Stimulated activated CD4-positive, alpha-beta T cell treated with anti-CD3 and anti-CD28 coated beads, Interleukin-4, amount 100 ng/mL, for 4 hours (primary cell): ENCODE measurements at places on chromosomes 7 and 10.

- DNase-seq, result no peak
Measured at GRCh38 chr7:2202901-2203765, 29.6 kb downstream of the MAD1L1 start.

DNA sequence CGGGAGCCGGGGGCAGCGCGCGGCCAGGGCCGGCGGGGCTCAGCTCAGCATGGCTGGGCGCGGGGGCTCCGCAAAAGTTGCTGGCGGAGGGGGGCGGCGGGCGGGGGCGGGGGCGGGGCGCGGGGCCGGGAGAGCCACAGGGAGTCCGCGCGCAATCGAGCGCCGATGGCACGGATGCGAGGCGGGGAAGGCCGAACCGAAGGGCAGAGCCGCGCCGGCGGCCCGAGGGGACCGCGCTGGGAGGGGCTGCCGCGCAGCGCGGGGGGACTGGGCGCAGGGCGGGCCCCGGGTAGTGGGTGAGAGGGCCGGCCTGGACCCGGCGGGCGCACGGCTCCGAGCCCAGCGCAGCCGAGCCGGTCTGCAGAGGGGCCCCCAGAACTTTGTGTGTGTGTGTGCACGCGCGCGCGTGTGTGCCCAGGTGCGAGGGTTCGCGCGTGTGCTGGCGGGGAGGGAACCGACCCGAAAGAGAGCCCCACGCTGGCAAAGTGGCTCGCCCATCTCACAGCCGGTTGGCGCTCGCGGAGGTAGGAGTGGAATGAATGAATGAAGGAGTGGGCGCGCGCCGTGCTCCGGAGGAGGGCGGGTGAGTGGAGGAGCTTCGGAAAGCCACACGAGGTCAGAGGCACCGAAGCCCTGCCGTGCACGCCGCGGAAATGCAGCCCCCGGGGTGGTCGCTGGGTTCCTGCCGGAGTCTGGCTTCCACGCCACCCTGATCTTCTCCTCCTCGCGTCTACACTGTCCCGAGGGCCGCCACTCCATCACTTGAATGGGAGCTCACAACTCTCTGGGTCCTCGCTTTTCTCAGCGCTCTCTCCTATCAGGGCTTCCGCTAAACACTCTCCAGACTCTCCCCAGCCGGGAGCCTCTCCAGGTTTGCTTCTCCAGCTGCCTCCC lies at the start of gene HIPK2:
Gene HIPK2, minus strand, starts transcription at position 51 of the 894 bp plus-strand sequence. CDS start 375 bp downstream, outside the sequence.
- peak; percentile 78 for DNase-seq

DNA sequence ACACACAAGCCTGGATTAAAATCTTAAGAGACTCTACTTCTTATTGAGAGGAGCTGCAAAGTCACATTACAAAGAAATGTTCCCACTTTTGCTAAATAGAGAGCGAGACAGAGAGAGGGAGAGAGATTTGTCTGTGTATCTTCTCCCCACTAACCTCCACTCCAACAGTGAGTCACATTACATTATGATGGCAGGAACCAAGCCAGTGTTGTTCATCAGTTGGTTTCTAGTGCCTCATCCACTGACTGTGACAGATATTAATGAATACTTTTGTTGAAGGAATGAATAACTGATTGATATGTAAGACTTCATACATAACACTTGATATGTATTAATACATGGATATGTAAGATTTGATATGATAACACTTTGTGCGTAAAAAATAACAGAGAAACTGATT lies 258.2 kb upstream of the SORCS1 start:
- DNase-seq, result no peak

DNA sequence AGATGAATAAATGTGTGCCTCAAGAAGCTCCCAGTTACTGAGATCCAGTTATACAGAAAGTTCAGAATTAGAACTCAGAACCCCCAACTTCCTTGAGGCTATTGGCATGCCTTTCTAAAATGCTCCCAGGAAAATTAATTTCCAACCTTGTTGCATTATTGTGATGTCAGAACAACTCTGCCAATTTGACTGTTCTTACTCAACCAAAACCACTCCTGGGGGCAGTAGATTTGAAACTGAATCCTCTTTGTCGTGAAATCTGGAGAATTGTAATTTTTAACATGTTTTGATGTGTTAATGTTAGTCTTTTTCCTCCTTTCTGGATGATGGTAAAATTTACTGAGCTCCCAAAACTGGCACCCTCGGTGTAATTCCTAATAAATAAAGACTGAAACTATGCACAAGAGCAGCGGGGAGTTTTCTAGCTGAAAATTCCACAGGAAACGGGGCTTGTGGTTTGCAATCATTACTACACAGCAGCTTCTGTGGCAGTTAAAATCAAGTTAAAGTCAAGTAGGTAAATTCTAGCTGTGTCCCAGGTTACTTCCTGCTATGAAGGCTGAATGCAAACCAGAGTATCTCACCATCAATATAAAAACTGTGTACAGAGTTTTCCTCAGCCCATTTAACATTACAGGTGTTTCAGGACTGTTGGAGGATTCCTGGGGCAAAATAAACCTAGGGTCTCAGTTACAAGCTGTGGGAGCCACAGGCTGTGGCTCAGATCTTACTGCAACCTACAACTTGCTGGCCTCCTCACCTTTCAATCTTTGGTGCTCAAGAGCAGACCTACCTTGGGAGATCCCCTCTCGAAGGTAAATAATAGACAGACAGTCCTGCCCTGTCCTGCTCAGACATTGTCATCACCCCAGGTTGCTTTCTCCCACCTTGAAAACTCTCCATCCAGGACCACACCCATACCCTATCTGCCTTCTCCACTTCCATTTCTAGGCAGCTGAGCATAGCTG lies 156.3 kb upstream of the KMT2E start:
- DNase-seq, result no peak

DNA sequence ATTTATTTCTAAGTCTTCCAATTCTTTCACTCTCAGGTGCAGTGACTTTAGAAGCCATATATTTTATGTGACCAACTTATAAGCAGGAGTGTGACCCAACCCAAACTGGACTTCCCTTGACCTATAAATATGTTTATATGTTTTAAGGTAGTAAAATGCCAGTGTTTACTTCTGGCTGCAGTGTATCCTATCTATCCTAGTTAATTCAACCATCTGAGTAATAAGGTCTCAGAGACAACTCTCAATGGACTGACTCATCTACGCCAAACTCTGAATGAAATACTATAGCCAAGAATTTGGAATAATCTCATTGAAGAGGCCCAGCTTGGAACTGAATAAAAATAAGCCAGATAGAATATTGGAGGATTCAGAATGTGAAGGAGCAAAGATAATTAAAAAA lies 544.5 kb upstream of the SORCS1 start:
- no peak for DNase-seq

GRCh38 chr7:92110857-92111256 lies 23.4 kb downstream of the CYP51A1 start:
- DNase-seq, result no peak

GRCh38 chr10:68235111-68235510 lies 3.2 kb upstream of the ATOH7 start:
- no peak for DNase-seq

DNA sequence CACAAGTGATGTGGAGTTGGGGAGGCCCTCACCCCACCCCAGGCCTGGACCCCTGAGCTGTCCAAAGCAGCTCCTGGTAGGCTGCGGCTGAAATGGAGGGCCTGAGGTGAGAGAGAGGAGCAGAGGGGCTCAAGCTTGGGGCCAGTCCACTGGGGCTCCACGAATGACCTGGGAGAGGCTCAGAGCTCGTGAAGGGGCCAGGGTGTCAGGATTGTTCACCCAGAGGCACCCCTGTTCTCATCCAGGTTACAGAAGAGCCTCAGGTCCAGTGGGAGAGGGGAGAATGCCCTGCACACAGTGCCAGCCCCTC lies 102.2 kb upstream of the RET start:
- no peak for DNase-seq

DNA sequence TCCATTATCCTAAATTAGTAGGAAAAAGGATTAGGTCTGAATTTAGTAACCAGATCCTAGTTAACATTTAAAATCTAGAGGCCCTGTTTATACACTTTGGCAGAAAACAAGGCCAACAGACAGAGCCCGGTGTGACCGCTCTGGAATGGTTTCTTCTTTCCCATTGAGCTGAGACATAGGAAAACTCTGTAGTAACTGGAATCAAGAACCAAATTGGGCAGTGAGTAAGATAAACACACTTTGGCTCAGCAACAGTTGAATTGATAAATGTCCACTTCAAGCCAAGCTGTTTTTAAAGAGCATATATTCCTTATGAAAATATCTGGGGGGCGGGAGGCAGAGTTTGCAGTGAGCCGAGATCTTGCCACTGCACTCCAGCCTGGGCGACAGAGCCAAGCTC lies 343.7 kb upstream of the SEMA3A start:
- no peak for DNase-seq

- no peak for DNase-seq
Measured at GRCh38 chr7:151631570-151631952, 111.9 kb upstream of the RHEB start.

DNA sequence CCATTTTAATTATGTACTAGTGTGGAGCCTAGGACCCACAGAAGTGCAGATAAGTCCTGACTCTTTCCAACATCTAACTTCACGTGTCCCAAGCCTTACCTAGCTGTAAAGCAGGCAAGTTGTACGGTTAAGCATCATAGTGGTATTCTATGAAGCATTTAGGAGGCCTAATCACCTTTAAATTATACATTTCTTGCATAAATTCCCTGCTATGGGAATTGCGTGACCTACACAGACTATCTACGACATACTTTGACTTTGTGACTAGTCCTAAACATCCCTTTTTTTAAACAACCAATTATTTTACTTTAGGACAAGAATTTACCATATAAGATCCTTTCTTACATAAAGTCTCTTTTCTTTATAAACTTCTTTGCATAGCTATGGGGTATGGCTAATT lies 37.7 kb upstream of the LRGUK start:
- no peak for DNase-seq

DNA sequence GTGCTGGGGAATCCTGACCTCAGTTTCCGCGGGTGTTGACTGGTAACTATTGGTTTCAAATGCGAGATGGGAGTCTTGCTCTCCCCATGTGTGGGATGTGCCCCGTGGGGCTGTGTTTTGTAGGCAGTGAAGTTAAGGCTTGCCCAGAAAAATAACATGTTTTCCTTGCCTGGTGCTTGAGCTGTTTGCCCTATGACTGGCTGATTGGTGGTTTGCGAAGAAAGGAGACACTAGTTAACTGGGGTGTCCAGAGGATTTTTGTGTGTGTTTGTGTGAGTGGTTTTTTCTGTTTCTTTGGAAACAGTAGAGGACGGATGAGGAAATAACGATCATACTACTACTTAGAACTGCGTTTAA lies 61.9 kb downstream of the CREB5 start:
- no peak for DNase-seq

GRCh38 chr7:24972991-24973390 lies 7.0 kb downstream of the OSBPL3 start:
- no peak for DNase-seq

DNA sequence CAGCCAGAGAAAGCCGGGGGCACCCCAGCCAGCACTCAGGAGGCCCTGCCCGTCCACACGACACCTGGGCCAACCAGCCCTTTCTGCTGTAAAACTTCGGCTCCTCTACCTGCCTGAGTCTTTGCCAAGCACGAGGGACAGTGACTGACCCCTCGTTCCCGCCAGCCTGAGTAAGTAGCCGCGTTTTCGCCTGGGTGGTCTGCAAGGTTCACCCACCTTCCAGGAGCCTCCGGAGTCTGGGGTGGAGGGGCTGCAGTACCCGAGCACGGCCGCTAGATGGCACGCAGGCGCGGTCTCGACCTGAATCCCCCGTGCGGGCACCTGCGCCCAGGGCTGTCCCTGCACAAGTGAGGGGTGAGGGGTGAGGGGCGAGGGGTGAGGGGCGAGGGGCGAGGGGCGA lies 192.7 kb downstream of the PTPRN2 start:
- DNase-seq, result peak; percentile 55

DNA sequence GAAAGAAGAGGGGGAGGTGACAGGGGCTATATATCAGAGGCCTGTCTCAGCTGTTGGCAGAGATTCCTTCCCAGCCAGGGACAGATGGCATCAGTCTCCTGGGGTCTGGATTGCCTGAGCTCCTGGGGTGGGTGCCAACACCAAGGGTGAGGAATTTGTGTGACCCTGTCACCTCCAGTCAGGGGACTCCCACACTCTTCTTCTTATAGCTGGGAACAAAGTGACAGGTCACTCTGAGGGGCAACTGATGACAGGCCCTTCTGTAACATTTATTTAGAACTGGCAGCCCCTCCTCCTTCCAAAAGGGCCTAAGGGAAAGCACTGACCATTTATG lies 53.7 kb upstream of the DUSP5 start:
- DNase-seq, result no peak

DNA sequence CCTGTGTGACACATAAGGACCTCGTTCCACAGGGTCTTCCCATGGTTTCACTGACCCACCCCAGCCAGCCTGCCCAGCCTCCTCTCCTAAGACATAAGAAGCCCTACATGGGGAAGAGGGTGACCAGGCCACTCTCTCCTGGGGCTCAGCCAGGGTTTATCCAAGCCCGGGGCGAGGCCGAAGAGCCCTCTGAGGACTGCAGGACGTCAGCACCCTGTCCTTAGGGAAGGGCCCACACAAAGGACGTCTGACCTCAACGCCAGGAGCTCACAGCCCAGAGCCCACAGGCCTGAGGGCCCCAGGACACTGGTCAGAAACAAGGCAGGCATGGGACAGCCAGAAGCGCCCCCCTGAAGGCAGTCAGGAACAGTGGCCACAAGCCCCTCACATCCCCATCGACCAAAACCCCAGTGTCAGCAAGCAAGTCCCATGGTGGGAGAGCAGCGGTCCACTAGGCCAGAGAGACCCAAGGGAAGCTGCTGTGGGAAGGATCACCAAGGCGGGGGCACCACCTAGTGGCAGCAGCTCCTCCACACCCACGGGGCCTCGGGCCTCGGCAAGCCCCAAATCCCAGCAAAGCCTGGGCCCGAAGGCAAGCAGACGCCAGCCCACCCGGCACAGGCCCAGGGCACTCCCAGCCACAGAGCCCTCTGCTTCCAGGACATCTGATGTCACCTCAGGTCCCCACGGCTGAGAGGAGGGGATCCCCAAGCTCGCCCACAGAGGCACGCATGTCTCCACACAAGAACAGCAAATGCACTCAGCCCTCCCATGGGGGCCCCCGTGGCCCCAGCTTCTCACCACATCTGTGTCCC lies 23.4 kb downstream of the MAD1L1 start:
- DNase-seq, result peak; percentile 39

- peak; percentile 50 for DNase-seq
Measured at GRCh38 chr7:100673942-100674410, 436 bp downstream of the GNB2 start.

GRCh38 chr10:133311570-133311969 lies 2.9 kb downstream of the ZNF511 start:
- no peak for DNase-seq

GRCh38 chr7:137454246-137454724 lies 110.8 kb upstream of the PTN start:
- no peak for DNase-seq

DNA sequence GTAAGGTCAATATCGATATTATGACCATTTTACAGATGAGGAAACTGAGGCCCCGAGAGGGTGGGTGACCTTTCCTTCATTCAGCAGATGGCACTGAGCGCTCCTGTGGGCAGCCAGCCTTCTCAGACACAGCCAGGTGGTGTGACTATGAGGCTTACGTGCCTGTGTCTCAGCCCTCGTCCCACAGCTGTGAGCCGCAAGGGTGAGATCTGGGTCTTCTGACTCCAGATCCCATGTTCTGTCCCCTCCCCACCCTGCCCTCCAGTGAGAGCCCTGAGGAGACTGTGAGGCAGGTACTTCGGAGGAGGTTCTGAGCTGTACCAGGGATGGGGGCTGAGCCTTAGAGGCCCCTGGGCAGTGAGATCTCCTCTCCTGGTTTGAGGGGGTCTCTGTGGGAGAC lies 613.8 kb upstream of the FOXK1 start:
- no peak for DNase-seq
